ENCODE measurements at places on chromosomes 1 and 21. TPM values are rescaled to one million over a fixed set of nuclear protein-coding genes. Genes with fewer than 3 reads are reported as not detected.

The SYCP1 gene
- not detected for total RNA-seq

The ANKRD34A gene
- total RNA-seq, result 0.99 TPM

The CACNA1S gene
- not detected for total RNA-seq

The KIAA0040 gene
- 0.99 TPM for total RNA-seq

The GREM2 gene
- total RNA-seq, result 2.0 TPM

GRCh38 chr1:118147522-118147921 lies 37.5 kb downstream of the SPAG17 start:
- DNase-seq, result peak; percentile 60

- DNase-seq, result no peak
These were observed 22.2 kb upstream of the DNAJC11 start for GRCh38 chr1:6723621-6724428.

All from fibroblast of the aortic adventitia (primary cell).